ENCODE measurements at places on chromosomes 4 and X. TPM values are rescaled to one million over a fixed set of nuclear protein-coding genes. Genes with fewer than 3 reads are reported as not detected.
A peak's percentile ranks its signal among the peaks of the same experiment; 100 is the strongest.

GRCh38 chrX:120021927-120022326, 55.6 kb downstream of the RHOXF2B start:
- no peak for DNase-seq

DNA sequence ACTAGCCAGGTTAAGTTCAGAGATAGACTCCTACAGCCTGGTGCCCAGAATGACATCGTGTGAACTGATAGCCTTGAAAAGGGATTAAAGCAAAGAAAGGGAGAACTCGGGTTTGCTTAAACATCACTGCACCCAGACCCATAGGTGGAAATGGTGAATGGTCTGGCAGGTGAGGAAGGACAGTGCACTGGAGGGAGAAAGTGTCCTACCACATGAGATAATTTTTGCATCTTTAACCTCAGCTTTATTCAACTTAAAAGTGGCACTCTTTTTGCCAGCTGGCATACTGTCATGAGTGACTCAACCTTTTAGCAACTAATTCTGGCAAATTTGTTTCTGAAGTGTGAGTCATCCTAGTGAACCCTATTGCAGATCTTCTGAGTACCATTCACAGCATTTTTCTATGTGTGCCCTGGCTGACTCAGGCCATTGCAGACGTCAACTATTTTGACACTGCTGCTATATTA, 53.0 kb upstream of the DAPP1 start:
- DNase-seq = no peak

PPID gene
- total RNA-seq = 17.4 TPM

DMRTC1 gene
- not detected for total RNA-seq

DNA sequence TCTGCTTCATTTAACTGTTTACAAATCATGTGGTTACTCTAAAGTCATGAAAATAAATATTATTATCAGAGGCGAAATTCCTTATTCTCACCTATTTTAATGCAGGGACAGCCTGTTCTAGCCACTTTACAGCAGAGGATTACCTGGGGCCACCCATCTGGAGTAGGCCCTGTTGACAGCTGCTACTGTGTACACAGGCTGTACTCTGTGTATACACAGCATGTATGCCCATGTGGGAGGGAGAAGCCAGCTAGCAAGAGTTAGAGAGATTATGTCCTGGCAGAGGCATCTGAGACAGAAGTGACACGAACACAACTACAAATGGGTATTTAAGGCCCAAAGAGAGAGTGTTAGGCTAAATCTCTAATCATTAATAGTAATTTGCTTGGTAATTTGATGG, 62.1 kb downstream of the GPRIN3 start:
- DNase-seq = no peak

- DNase-seq = no peak
These were observed 257.0 kb upstream of the JADE1 start for GRCh38 chr4:128552586-128552907.

DNA sequence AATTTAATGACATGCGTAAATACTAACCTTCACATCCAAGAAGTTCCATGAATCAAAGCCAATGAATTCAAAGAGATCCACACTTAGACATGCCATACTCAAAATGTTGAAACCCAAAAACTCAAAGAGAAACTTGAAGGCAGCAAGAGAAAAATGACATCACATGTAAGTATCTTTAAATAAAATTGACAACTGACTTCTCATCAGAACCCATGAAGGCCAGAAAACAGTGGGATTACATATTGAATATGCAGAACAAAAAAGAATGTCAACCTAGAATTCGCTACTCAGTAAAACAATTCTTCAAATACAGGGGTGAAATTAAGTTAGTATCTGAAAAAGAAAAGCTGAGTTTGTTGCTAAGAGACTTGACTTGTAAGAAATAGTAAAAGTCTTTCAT, 953.9 kb upstream of the HS3ST1 start:
- no peak for DNase-seq

NR0B1 gene
- not detected for total RNA-seq

PSMD10 gene
- total RNA-seq = 36.8 TPM

- DNase-seq = no peak
These were observed 184.2 kb downstream of the MAML3 start for GRCh38 chr4:139969635-139970266.

DNA sequence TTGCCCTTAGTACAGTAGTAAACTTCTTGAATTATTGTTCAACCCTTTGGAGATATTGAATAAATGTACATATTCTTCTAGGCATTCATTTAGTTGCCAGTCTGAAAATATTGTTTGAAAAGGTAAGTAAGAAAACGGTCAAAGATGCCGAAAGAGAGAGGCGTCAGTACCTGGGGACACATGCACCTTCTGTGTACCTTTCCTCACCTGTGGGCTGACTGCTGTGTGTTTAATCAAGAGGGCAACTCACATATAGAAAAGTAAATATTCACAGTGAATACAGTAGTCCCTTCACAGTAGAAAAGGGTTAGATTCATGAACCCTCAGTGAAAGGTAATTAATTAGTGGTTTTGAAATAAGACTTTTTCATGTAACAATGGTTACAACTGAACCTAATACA, 6.9 kb downstream of the ANXA10 start:
- DNase-seq = no peak

DNA sequence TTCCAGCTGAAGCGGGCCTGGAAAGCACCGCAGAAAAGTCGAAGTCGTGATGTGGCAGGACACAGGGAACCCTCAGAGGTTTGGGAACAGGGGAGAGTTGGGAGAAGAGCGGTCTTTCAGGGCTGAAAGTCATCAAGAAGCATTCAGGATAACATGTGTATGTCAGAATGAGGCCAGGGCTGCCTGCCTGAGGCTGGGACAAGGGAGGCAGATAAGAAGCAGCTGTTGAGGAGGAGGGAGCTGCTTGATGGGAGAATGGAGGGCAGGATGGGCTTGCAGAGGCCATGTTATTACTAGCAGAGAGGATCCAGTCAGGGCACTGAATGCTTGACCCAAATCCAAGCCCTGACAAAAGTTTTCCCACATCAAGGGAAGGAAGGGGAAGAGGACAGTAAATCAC, 132.0 kb downstream of the ATG4A start:
- DNase-seq = no peak

IL3RA gene
- total RNA-seq = 23.7 TPM

GRCh38 chr4:162782096-162782777, 384.5 kb downstream of the NAF1 start:
- no peak for DNase-seq

DGKK gene
- not detected for total RNA-seq

DNA sequence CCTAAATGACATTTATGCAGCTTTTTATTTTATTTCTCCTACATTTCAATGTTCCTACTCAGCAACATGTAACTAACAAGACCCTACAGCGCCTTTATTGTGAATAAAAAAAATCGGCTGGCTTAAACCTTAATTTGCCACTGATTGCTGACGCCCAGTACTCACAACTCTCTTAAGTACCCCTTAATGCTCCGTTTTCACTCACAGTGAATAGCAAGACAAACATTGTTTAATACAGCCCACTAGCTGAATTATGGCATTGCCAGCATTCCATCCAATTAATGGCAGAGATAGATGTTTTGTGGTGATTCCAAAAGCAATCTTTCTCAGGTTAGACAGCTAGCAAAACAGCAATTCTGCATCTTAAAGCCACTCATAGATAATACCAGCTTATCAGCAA, 61.1 kb downstream of the PPARGC1A start:
- DNase-seq = no peak

DNA sequence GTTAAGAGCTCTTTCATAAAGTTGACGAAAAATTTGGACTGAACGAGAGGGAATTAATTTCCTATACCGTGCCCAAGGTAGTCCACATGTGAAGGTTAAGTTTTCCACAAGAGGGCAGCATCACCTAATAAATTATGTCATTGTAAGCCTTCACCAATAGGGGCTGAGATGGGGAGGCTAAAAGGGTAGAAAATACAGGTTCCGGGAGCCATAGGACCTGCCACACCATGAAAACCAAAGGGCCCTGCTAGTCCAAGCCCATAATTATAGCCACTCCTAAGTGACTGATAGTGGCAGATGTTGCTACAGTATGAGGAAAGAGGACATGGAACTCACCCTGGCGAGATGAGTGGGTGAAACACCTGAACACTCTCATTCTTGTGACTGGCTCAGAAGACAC, 122.2 kb downstream of the SHROOM4 start:
- DNase-seq = peak; percentile 29

GRCh38 chr4:75630174-75630936, at the start of gene CDKL2:
CDKL2 (minus strand) TSS chr4:75630528; CDS start chr4:75625988, 4,540 bp downstream.
- peak; percentile 93 for DNase-seq

SLITRK4 gene
- not detected for total RNA-seq

GRCh38 chr4:80171656-80172055, 25.6 kb upstream of the PRDM8 start:
- no peak for DNase-seq

DNA sequence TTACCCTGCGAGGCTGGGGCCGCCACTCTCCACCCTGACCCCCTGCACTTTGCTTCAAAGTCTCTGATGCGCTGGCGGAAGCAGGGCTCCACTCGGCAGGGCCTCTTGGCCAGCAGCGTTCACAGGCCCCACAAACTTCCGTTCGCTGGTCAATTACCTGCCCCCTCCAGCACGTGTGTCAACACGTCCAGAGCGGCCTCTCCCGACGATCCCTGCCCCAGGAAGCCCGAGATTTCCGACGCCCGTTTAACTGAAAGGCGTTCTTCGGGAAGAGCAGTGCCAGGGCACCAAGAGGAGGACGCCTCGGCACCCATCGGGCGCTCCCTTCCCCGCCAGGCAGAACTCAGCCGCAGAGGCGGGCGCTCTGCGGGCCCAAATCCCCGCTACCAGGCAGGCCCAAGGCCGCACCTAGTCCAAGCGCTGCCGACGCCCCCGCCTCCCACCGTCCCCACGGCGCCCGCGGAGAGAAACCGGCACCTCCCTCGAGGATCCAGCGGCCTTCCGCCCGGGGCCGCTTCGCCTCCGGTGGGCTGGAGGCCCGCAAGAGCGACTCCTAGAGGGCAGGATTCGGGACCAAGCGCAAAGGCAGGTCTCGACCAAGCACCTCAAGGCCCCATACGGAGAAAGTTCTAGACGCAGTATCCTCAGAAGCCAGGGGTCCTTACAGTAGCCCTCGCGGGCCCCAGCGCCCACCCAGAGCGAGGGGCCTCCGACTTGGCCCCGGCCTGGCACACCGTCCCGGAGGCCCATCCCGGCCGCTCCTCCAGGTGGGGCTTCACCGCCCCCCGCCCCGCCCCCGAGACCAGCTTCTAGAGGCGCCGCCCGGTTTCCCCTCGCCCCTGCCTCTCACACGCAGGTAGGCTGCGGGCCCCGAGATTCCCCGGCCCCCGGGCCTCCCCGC, 586 bp downstream of the BCAP31 start:
- DNase-seq = peak; percentile 47

- no peak for DNase-seq
These were observed 12.4 kb upstream of the CXXC4 start for GRCh38 chr4:104507112-104507511.

PCDH19 gene
- 0.05 TPM for total RNA-seq

CHRNA9 gene
- not detected for total RNA-seq

DNA sequence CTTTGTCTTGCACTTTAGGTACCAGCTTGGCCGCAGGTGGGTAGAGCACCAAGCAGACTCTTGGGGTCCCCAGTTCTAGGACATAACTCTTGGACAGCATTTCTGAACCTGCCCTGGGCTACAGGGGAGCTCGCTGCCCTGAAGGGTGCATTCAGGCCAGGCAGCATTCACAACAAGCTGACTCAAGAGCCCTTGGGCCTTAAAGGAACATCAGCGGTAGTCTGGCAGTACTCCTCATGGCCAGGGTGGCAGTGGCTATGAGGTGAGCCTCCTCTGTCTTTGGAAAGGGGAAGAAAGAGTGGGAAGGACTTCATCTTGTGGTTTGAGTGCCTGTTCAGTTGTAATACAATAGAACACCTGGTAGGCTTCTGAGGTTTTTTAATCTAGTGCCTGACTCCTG, 24.8 kb upstream of the SMARCA5 start:
- no peak for DNase-seq

- no peak for DNase-seq
These were observed 71.5 kb downstream of the TSPAN5 start for GRCh38 chr4:98586962-98587354.

- no peak for DNase-seq
These were observed 72.1 kb downstream of the LRP2BP start for GRCh38 chr4:185323606-185324005.

- no peak for DNase-seq
These were observed 17.3 kb downstream of the NIPAL1 start for GRCh38 chr4:48033825-48034413.

DNA sequence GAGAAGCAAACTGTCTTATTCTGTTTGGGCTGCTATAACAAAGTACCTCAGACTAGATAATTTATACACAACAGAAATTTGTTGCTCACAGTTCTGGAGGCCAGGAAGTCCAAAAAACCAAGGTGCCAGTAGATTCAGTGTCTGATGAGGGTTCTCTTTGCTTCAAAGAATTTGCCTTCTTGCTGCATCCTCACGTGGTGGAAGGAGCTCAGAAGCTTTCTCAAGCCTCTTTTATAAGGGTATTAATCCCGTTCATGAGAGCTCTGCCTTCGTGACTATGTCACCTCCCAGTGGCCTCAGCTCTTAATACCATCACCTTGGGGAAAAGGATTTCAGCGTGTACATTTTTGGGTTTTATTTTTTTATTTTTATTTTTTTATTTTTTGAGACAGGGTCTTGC, 20.1 kb downstream of the CA5B start:
- peak; percentile 42 for DNase-seq

- DNase-seq = no peak
These were observed 43.1 kb upstream of the FGF2 start for GRCh38 chr4:122783301-122784215.

TMPRSS11B gene
- not detected for total RNA-seq

CYSLTR1 gene
- total RNA-seq = 24.9 TPM

DNA sequence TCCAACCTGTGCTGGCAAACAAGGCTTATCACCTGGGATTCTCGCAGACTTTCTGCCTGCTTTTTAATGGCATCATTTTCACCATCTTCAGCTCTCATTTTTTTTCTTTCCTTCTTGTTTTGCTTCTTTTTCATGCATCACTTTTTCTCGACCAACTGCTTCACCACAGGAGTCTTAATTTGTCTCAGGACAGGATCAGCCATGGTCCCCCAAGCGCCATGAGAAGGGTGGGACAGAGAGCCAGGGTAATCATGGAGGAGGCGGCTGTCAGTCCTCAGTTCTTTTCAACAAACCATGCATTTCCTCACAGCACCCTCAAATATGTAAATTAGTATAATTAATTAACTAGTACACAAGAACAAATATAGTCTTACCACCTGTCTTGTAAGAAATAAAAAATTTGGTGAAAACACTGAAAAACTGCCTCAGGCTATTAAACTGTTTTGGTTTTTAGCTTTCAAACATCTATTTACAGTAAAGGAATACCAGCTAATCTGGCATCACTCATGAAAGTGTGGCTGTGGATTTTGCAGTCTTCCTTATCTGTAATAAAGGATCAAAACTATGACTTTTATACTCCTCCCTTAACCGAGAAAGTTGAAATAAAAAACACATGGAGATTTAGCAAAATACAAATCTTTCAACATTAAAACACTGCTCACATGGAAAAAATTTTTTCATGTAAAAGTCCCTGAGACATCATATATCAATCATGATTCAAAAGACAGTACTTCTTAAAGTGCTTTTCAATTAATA, 19.1 kb downstream of the EIF4E start:
- DNase-seq = no peak

GRCh38 chr4:148674876-148675275, 232.7 kb upstream of the NR3C2 start:
- no peak for DNase-seq

- DNase-seq = no peak
These were observed 578.7 kb upstream of the PABPC4L start for GRCh38 chr4:134780244-134780643.
